Bone marrow (tissue), 2 donors: ENCODE measurements at places on chromosomes 3 and 15.

DNA sequence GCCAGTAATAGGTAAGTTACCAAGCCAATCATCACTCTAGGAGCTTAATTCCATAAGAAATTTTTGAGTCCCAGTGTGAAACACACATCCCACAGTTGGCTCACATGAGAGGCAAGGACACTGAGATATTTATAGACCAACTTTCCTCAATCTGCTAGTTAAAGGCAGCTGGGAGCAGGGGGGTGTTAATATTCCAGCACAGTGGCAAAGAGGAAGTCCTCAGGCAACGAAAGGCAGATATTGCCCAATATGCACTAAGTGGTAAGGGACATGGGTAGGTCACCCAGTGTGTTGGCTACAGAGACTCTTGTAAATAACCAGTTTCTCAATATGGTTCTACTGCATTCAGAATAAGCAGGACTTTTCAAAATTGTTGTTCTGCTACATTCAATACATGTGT lies 61.0 kb downstream of the TOP2B start:
- DNase-seq: no peak

- no peak for DNase-seq
Measured at GRCh38 chr15:57364282-57365007, 11.9 kb upstream of the CGNL1 start.

GRCh38 chr3:9685216-9686049 lies 18.2 kb upstream of the CPNE9 start:
- no peak for DNase-seq

DNA sequence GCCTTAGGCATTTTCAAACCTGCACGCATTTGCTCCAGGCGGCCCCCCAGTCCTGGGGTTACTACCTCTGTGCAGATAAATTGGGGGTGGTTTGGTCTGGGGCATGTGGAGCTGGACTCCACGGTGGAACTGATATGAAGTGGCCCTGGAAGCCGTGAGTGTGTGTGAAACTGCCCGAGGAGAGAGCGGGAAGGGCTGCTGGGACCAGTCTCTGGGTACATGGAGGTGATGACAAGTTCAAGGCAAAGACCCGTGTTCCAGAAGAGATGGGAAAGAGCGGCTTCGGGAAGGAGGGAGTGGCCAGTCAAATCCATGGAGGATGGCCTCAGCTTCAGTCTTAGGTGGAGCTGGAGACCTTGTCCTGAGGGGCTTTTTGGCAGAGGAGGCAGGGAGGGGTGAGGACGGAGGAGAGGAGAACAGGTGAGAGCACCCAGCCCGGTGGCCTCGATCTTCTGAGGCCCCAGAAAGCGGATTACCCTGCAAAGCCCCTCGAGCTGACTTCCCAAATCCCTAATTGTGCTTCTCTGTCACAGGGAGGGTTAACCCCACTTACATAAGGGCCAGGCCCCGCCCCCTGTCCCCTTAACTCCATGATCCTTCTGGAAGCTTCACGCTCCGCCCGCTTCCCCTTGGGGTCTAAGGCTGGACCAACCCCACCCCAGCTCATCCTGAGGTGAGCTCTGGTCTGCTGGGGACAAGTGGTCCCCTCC lies 1.9 kb upstream of the NR2E3 start:
- DNase-seq: no peak

DNA sequence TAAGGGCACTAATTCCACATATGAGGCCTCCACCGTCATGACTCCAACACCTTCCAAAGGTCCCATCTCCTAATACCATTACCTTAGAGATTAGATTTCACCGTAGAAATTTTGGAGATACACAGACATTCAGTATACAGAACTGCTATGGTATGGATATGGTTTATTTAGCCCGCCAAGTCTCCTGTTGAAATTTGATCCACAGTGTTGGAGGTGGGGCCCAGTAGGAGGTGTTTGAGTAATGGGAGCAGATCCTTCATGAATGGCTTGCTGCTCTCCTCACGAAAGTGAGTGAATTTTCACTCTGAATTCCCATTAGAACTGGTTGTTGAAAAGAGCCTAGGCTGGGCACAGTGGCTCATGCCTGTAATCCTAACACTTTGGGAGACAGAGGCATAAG lies 7.4 kb downstream of the MKRN3 start:
- no peak for DNase-seq

- DNase-seq: no peak
Measured at GRCh38 chr3:17394541-17395155, 347.8 kb downstream of the TBC1D5 start.

- DNase-seq: no peak
Measured at GRCh38 chr15:40721701-40722100, 26.7 kb downstream of the RAD51 start.

DNA sequence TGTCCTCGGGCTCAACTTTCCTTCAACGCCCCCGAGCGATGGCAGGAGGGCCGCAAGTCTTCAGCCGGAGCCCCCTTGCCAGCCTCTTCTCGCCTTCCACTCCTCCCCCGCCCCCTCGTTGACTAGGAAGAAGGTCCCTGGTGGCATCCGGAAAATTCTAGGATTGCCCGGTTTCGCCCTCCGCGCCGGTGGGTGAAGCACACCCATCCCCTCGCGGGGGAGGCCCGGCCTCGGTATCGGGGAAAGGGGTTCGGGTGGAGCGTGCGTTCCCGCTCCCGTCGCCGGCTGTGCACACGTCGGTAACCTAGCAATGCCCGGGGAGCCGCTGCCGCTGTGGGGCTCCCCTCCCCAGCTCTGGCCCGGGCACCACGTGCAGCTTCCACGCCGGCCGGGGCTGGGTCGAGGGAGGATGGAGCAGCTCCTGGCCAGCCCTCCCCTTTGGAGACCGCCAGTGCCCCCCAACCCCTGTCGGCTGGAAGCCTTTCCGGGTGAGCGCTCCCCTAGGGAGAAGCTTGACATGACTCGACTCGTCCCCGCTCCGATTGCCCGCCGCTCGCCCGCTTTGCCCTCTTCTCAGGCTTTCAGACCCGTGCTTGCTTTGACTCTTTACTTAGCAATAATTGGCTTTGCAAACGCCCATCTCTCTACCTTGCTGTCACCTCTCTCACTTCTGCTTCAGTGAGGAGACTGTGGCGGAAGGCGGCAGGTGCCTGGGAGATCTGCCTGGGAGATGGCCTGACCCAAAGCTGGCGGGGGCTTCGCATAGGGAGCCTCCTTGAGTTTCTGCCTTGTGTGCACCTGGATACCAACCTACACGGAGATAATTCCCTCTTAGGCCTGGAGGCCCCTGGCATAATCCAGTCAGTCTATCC lies 1.3 kb downstream of the CACNA1D start:
- DNase-seq: no peak

DNA sequence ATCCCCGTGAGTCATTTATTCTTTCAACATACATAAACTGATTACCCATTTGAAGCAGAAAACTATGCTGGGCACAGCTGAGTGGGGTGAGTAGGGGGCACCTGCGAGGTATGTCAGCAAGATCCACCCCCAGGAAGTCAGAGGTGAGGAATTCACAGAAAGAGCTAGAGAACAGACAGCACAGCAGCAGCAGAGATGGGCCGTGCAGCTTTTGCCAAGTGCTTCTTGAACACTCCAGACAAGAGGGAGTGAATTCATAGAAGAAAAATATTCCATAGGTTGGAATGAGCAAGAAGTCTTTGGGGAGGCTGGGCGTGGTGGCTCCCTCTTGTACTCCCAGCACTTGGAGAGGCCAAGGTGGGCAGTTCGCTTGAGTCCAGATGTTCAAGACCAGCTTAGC lies 9.4 kb upstream of the ADCY5 start:
- no peak for DNase-seq

DNA sequence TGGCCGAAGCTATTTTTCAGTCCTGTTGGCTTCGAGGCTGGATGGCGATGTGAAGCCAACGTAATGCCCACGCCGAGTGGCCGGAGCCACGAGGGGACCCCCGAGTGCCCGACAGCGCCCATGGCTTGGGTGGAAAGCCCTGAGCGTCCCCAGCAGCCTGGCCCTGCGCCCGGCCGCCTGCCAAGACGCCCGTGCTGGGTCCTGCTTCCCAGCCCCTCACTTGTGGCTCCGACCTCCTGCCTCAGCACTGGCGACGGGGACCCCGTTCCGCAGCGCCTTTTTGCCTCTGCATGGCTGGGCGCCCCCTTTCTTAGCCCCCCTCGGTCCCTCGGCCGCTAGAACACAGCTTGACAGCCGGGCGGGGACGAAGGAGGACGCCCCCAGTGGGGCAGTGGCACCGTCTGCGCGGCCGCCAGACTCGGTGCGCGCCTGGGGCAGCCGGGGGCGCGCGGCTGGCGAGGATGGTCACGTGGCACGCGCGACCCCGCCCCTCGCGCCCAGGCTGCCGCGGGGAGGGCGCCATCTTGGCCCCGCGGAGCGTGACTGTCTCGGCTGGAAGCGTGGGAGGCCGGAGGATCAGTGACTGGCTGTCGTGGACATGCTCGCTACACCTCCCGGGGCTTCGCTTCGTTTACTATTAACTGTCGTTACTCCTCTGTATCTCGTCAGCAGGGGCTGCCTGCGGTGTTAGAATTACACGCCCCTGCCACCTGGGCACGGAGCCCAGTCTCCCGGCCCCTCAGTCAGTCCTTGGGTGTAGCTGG lies 626 bp upstream of the GPR176 start:
- peak; percentile 45 for DNase-seq

DNA sequence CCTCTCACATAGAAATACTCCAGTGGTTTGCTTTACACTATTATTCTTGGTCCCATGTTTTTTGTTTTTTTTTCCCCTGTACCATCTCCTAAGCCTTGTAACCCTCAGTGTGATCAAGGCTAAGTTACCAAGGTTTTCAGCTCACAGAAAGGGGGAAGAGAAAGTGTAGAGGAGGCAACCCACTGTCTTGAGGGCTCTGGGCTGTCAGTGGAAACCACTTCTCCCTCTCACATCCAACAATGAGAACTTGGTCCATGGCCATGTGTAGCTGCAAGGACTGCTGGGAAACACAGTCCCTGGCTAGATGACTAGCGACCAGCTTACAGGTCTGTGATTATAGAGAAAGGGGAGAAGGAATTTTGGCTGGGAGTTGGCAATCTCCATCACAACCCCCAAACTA lies 30.3 kb downstream of the GPD1L start:
- DNase-seq: no peak

DNA sequence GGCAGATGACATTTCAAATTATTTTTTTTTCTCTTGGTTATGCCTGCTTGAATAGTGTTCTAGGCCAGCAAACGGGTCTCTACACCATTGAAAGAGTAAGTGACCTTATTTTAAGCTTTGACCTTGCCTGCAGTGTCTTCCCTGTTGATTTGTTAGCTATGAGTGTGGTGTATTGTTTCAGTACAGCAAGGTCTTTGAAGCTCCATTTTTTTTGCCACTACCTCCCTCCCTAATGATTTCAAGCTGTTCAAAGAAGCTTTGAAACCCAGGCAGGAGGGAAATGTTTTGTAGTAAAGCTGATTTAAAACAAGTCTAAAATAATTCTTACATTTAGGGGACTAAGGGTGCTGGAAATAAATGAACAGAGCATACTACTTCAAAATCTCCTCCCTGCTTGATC lies 1249.8 kb downstream of the ROBO1 start:
- no peak for DNase-seq

GRCh38 chr3:30610702-30611368 lies 4.4 kb downstream of the TGFBR2 start:
- DNase-seq: no peak

DNA sequence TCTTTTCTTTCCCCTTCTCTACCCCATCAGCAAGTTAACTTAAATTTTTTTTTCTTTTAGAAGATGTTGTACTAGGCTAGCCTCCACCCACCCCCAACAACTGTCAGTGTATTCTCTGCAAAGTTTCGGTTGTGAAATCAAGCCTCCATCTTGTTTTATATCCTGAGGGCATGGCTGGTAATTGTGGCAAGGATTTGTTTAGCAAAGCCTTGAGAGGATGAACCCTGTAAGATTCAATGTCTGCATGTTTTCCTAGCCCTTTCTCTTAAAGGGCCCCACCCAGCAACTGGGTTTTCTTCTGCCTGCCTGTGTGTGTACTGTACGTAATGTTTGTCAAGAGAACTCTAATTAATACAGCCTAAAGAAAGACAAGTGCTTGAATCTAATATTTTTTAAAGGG lies 475.3 kb downstream of the FHIT start:
- no peak for DNase-seq

DNA sequence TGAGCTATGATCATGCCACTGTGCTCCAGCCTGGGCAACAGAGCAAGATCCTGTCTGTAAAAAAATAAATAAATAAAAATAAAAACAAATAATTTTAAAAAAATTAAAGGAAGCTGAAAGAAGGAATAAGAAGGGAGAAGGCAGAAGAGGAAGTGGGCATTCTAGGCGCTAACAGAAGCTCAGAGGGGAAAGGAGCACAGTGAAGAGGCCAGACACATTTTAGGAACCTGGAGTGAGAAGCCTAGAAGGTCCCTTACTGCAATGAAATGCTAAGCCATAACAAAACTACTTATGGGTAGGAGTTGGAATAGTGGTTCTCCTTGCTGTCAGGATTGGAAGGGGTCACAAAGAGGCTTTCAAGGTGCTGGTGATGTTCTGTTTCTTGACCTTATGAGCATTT lies 64.0 kb downstream of the ITGB5 start:
- no peak for DNase-seq

DNA sequence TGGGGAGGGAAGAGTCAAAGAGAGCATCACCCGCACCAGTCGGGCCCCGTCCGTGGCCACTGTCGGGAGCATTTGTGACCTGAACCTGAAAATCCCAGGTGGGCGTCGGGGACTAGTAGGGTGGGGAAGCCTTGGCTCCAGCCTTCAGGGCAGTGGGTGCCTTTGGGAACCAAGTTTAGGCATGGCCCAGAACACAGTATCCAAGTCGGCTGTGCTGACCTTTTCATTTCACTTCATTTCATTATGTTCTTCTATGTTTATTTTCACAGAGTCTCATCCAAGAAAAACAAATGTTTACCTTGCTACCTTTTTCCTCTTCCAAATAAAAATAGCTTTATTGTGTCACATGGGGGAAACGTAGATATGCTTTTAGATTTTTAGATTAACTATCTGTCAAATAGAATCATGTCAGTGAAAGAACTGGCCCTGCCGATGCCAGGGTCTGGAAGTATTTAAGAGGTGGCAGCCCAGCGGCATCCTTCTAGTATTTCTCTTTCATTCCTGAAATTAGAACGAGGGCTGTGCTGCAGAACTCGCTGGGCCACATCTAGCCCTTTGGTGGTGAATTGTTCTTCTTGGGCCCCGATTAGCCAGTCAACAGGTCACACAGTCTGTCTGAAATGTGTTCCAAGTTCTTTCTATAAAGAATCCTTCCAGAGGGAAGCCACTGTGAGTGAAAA lies 60.5 kb downstream of the DNASE1L3 start:
- no peak for DNase-seq

DNA sequence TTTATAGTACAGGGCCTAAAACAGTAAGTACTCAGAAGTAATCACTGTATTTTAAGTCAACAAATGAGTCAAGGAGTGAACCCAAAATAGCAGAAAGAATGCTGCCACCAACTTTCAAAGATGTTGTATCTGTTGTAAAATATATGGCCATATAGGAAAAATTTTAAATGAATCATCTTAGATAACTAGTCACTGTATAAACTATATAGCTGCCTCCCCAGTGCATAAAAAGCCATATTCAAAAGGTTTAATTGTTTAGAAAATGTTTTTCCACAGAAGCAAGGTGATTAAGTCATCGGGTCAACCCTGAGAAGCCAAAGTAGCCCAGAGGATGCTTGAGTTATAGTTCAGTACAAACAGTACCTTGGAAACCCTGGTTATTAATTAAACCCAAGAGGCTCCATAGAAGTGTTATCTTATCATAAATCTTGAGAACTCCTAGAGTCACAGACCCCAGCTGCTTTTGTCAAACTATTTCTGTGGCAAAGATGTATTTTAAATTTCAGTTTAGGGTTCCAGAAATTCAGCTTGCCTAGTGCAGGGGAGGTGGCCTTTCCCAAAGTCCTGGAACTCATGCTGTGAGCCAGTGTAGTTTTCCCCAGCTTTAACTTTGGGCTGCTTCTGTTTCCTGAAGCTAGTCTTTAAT lies 39.2 kb downstream of the MBNL1 start:
- DNase-seq: no peak
